ENCODE measurements at places on chromosomes 4 and X. TPM values are rescaled to one million over a fixed set of nuclear protein-coding genes. Genes with fewer than 3 reads are reported as not detected.

The PAGE5 gene
- not detected for total RNA-seq

The FOXR2 gene
- total RNA-seq = not detected

The RTL3 gene
- total RNA-seq = 0.07 TPM

The RXFP1 gene
- total RNA-seq = not detected

All from activated T-helper 1 cell treated with anti-CD3 and anti-CD28 coated beads, Interleukin-12 subunit alpha, Interleukin-12 subunit beta, Interleukin-2, Interleukin-4 antibody, amounts not matched to agents 30 ng/mL and 10 ng/mL and 1 ng/mL, durations not matched to agents 14 hours and 24 hours and 36 hours (primary cell).